ENCODE measurements at places on chromosomes 3 and 15. TPM values are rescaled to one million over a fixed set of nuclear protein-coding genes. Genes with fewer than 3 reads are reported as not detected.

ATG7 gene
- 36.7 TPM for total RNA-seq

LIPH gene
- total RNA-seq: not detected

TUSC7 gene
- not detected for total RNA-seq

RASGRF1 gene
- total RNA-seq: 0.07 TPM

GABRB3 gene
- total RNA-seq: not detected

LMOD3 gene
- total RNA-seq: not detected

HCLS1 gene
- total RNA-seq: 383 TPM

ZWILCH gene
- 29.0 TPM for total RNA-seq

All from T-helper 1 cell treated with Interleukin-12 subunit alpha and Interleukin-12 subunit beta and Interleukin-4 antibody, amounts not matched to agents 30 ng/mL and 1 ng/mL, for 36 hours (primary cell).